ENCODE measurements at places on chromosomes 7 and 10. TPM values are rescaled to one million over a fixed set of nuclear protein-coding genes. Genes with fewer than 3 reads are reported as not detected.

DNA sequence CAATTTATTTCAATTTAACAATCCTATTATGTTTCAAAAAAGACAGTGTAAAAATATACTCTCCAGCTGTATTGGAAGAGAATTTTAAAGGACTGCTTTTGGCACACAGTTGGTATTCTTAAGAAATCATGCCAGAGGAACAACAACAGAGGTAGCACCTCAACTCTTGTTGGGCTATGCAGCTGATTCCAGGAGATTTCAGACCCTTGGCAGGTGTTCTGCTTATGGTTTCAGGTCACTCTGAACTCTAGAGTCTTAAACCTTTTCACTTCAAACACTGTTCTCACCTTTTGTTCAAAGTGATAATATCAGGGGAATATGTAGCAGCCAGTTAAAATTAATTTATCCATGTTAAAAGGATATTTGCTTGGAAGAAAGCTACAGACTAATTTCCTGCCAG is 160.1 kb downstream of the PFKFB3 start:
- H3K4me1 ChIP-seq: no peaks in the 10 kb centered on the region
- no peaks in the 10 kb centered on the region for H3K27me3 ChIP-seq
- H3K4me3 ChIP-seq: no peak overlapping the region
- no peak for DNase-seq

DNA sequence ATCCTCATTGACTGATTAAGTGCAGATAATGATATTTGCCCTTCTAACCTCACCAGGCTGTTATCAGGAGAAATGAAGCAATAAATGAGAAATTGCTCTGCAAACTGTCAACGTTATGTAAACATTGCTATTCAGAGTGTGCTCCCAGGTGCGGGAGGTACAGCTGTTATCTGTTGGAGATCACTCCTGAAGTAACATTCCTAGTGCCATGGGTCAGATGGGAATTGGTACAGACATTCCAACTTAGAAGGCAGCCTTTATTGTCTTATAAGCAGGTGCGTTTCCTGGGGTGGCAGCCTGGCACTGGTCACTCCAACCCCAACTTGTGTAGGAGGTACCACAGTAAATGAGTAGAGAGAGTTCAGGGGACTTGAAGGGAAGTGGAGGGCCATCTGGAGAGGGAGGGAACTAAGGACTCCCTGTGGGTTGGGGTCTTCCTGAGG is 36.8 kb downstream of the HK1 start:
- no peak overlapping the region for H3K4me3 ChIP-seq
- peaks cover 2% of the 10 kb centered on the region for H3K36me3 ChIP-seq
- H3K27me3 ChIP-seq: no peaks in the 10 kb centered on the region
- no peak for DNase-seq

DNA sequence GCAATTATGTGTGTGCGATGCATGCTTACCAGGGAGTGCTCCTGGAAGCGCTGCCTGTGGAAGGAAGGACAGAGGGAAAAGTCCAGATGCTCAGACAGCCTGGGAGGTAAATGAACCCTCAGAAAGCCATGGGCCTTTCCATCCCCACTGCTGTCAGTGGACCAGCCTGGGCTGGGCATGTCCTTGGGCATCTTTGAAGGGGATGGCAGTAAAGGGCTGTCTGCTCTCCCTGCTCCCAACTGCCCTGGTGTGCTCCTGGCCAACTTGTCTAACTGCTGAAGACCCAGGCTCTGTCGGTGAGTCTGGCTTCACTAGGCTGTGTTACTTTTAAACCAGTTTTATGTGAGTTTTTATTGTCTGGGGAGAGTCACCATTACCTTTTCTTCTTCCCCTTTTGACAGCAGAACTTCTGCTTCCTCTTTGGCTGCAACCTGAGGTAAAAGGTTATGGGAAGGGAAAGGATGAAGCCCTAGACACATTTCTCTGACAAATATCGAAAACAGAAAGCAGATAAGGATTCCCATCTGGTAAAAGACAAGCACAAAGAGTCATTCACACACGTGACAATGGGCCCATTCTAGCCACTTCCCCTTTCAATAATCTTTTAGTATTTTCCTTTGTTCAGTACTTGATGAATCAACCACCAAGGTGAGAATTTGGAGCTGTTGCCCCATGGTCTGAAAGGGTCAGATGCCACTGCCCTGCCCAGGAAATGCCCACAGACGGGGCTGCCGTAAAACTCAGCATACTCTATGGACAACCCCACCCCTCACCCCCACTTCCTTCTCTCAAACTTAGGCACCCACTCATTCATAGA is 27.6 kb upstream of the PIK3AP1 start:
- H3K4me3 ChIP-seq: no peak overlapping the region
- H3K36me3 ChIP-seq: no peaks in the 10 kb centered on the region
- DNase-seq: no peak
- no peaks in the 10 kb centered on the region for H3K4me1 ChIP-seq
- H3K27me3 ChIP-seq: no peaks in the 10 kb centered on the region

- no peak for DNase-seq
- no peaks in the 10 kb centered on the region for H3K27me3 ChIP-seq
- no peaks in the 10 kb centered on the region for H3K36me3 ChIP-seq
- H3K27ac ChIP-seq: no peak overlapping the region
- no peak overlapping the region for H3K4me3 ChIP-seq
Measured at GRCh38 chr7:55481155-55481554, 91.1 kb downstream of the VOPP1 start.

GRCh38 chr7:19491821-19492452 is 216.9 kb downstream of the POLR1F start:
- no peak overlapping the region for H3K27ac ChIP-seq
- no peaks in the 10 kb centered on the region for H3K27me3 ChIP-seq
- H3K36me3 ChIP-seq: no peaks in the 10 kb centered on the region
- no peak overlapping the region for H3K4me3 ChIP-seq

The NRG3 gene
- total RNA-seq: 0.08 TPM

The KLHL7 gene
- 33.8 TPM for total RNA-seq

GRCh38 chr10:97224483-97225435 is 39.0 kb upstream of the SLIT1 start:
- peaks cover 4% of the 10 kb centered on the region for H3K4me1 ChIP-seq
- no peak overlapping the region for H3K4me3 ChIP-seq
- no peak overlapping the region for H3K27ac ChIP-seq

DNA sequence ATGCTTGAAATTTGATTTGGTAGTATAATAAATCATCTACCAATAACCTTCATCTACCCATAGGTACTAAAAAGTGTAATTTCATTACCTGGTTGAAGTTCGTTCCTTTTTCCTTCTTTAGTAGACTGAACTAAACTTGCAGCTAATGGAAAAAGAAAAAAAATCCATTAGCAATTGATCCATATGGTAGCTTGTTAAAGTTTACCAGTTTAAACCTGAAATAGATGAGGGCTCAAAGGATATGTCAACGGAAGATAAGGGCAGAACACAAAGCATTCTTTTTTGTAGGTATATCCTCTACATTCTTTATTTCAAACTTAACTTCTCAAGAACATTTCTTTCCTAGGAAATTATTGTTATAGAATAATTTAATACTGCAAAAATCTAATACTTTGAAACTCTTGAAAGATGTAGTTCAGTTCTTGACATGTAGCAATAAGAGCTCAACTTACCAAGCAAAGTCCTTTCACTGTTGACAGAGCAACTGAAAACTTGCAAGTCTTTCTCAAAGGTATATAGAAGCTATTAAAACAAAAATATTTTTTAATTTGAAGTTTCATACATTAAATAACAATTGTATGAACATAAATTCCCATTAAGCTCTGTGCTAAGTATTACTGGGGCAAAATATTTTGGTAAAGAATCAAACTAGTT is 19.1 kb downstream of the GSAP start:
- no peak overlapping the region for H3K4me3 ChIP-seq
- no peaks in the 10 kb centered on the region for H3K36me3 ChIP-seq
- no peaks in the 10 kb centered on the region for H3K4me1 ChIP-seq
- no peak overlapping the region for H3K27ac ChIP-seq
- DNase-seq: no peak

- H3K27ac ChIP-seq: no peak overlapping the region
- H3K27me3 ChIP-seq: no peaks in the 10 kb centered on the region
Measured at GRCh38 chr7:91137788-91138368, 126.4 kb upstream of the FZD1 start.

- no peaks in the 10 kb centered on the region for H3K27me3 ChIP-seq
- no peak overlapping the region for H3K27ac ChIP-seq
- H3K4me3 ChIP-seq: no peak overlapping the region
Measured at GRCh38 chr10:64574371-64574770, 1053.2 kb downstream of the REEP3 start.

The MBL2 gene
- total RNA-seq: not detected

The LMOD2 gene
- total RNA-seq: not detected

DNA sequence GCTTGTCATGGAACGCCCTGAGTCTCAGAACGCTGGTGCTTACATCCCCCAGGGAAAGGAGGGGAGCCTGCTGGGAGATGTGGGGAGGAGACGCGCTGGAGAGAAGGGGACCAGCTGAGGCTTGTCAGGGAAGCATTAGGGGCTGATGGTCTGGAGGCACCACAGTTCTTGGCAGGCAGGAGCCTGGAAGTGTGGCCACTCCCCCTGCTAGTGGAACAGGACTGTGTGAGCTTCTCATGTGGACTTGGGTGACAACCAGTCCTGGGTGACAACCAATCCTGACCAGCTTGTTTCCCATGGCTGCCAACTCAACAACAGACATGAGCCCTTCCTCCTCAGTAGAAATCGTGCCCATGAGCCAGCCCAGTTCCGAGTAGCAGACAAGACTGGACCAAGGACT is 87.8 kb downstream of the SPDYE5 start:
- H3K4me1 ChIP-seq: no peaks in the 10 kb centered on the region
- no peaks in the 10 kb centered on the region for H3K27me3 ChIP-seq
- no peak overlapping the region for H3K4me3 ChIP-seq
- no peak overlapping the region for H3K27ac ChIP-seq
- no peaks in the 10 kb centered on the region for H3K36me3 ChIP-seq
- DNase-seq: no peak

DNA sequence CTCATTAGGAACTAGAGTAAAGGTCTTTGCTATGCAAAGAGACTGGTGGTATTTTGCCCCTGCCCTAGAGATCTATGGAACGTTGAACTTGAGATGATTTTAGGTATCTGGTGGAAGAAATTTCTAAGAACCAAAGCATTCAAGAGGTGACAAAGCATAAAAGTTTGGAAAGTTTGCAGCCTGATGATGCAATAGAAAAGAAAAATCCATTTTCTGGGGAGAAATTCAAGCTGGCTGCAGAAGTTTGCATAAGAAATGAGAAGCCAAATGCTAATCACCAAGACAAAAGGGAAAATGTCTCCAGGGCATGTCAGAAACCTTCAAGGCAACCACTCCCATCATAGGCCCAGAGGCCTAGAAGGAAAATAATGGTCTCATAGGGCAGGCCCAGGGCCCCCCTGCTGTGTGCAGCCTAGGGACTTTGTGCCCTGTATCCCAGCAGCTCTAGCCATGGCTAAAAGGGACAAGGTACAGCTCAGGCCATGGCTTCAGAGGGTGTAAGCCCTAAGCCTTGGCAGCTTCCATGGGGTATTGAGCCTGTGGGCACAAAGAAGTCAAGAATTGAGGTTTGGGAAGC is 16.5 kb downstream of the TFPI2 start:
- no peak overlapping the region for H3K27ac ChIP-seq
- H3K36me3 ChIP-seq: no peaks in the 10 kb centered on the region
- DNase-seq: no peak
- no peaks in the 10 kb centered on the region for H3K27me3 ChIP-seq
- no peak overlapping the region for H3K4me3 ChIP-seq
- no peaks in the 10 kb centered on the region for H3K4me1 ChIP-seq

The PKD2L1 gene
- total RNA-seq: not detected

The EFCAB10 gene
- not detected for total RNA-seq

Data from Panc1 (cell line).